ENCODE measurements at places on chromosomes 4 and X.

- DNase-seq, result peak; percentile 13
These were observed 622.1 kb downstream of the SPRY1 start for GRCh38 chr4:124018383-124019317.

DNA sequence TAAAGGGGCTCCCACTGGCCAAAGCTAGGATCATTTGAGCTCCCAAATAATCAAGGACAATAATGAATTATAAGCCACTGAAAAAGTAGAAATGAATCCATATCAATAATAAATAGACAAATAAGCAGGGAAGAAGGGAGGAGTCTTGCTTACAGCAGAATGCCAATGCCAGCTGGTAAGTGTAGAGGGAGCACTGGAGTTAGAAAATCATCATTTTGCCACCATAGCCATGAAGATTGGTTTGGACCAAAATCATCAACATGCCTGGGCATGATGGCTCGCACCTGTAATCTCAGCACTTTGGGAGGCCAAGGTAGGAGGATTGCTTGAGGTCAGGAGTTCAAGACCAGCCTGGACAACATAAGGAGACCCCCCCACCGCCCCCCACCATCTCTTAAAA is 20.4 kb upstream of the SH3KBP1 start:
- no peak for DNase-seq

DNA sequence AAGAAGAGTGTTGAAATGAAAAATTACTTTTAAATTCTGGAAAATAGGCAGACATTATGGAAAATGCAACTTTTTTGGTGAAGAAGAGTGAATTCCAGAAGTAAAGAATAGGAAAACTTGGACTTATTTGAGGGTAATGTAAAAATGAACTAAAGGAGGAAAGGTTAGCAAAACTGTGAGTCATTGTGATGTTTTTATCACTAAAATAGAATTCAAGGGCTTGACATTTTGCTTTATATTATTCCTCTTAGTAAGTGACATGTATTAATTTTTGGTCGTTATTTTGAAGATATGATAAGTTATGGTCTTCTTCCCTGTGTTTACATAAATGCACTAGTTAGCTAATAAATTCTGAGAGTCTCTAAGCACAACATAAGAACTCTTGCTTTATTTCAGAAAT is 390.9 kb downstream of the FAT4 start:
- no peak for DNase-seq

GRCh38 chr4:55758570-55758969 is 61.0 kb upstream of the EXOC1L start:
- no peak for DNase-seq

DNA sequence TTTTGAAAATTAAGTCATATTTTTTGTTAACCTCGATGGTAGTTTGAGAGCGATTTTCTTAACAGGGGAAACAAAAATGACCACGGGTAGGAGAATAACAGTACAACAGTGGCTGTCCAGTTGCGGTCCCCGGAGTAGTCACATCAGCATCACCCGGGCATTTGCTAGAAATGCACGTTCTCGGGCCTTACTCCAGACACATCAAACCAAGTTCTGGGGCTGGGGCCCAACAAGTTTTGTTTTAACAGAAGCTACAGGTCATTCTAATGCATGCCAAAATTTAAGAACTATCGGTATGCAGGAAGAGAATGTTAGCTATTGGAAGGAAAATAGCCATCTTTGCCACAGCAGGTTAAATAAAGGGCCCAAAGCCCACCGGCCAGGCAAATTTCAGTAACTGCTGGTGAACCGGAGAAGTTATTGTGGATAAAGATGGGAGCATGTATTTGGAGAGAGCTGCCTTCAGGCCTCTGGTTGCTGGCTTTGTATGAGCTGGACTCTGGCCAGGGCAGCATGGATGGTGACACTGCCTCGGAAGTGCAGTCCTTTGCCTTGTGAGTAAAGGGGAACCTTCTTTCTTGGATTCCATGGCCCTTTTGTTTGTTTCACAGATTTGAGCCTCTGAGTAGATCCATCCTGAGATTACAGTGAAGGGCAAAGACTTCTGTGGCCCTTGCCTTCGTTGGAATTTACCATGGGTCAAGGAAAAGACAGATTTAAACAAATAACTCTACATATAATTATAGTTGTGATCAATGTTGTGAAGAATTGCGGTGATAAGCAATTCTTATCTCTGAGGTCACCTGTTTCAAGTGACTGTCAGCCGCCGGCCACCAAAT is 62.1 kb downstream of the TBC1D14 start:
- no peak for DNase-seq

- DNase-seq, result no peak
These were observed 133.8 kb downstream of the SPRY1 start for GRCh38 chr4:123530357-123530756.

GRCh38 chr4:98659741-98660462 is 1.5 kb upstream of the TSPAN5 start:
- DNase-seq, result no peak

- DNase-seq, result no peak
These were observed 52.8 kb upstream of the POU4F2 start for GRCh38 chr4:146585761-146586333.

- no peak for DNase-seq
These were observed 30.9 kb downstream of the REELD1 start for GRCh38 chr4:146245246-146245645.

DNA sequence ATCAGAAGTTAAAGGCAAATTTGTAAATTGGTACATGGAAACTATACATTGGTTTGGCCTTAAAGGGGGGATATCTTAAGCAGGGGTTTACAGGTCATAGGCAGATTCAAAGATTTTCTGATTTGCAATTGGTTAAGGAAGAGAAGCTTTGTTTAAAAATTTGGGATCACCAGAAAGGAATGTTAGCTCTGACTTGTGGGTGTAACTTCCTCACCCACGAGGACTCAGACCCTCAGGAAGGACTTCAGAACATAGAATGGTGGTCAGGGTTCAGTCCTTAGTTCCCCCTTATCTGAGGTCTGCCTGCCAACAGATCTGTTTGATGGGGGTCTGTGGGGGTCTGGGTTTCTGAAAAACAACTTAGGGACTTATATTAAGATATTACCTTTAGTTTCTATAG is 427.4 kb upstream of the DIPK2B start:
- DNase-seq, result no peak

- no peak for DNase-seq
These were observed 1095.7 kb upstream of the TENM3 start for GRCh38 chr4:181147416-181147951.

DNA sequence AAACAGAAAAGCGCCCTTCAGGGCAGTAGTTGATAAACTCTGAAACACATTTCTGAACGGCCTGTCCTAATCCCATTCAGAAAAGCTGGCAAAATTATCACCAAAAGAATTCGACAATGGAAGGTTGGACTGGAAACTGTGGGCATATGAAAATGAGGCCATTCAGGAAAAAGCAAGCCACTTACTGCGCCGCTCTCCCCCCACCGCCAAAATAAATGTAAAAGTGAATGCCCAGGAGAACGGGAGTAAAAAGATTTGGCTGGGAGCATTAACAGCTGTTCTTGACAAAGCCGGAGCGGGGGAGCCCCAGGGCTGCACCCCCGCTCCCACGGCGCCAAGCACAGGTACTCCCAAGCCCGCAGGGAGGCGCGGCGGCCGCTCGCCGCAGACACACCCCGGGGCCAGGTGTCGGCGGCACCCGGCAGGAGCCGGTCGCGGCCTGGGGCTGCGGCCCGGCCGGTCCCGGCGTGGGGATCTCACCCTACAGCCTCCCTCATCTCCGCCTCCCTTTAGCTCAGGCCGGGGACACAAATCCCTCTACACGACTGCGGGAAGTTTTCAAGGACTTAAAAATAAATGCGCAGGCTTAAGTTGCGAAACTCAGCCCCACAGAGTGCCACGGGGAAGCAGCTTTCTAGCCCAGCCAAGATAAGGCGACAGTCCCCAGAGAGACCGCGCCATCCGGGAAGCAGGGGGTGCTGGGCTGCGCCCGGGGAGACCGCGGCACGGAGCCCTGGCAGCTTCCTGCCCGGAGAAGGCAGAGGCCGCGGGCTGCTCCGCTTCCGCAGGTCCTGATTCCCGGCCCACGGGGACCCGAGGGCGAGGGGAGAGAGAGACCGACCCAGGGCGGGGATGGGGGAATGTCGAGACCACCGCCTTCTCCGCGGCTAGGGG is 593 bp downstream of the SH3RF1 start:
- DNase-seq, result peak; percentile 60

GRCh38 chrX:107658660-107659059 is 30.4 kb downstream of the PRPS1 start:
- DNase-seq, result no peak

DNA sequence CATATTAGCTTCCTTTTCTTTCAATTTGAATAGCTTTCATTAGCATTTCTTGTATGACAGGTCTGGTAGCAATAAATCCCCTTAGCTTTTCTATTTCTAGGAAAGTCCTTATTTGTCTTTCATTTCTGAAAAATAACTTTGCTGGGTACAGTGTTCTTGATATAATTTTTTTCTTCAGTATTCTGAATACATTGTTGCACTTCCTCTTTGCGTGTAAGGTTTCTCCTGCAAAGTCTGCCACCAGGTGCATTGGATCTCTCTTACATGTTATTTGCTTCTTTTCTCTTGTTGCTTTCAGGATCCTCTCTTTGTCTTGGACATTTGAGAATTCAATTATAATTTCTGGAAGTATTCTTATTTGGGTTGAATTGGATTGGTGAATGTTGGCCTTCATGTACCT is 663.7 kb downstream of the GRXCR1 start:
- no peak for DNase-seq

GRCh38 chr4:117641519-117641918 is 392.8 kb upstream of the NDST3 start:
- DNase-seq, result no peak

GRCh38 chr4:185238215-185238681 is 28.9 kb downstream of the SNX25 start:
- DNase-seq, result no peak

GRCh38 chr4:75308049-75308448 is 206.2 kb downstream of the RCHY1 start:
- DNase-seq, result no peak

DNA sequence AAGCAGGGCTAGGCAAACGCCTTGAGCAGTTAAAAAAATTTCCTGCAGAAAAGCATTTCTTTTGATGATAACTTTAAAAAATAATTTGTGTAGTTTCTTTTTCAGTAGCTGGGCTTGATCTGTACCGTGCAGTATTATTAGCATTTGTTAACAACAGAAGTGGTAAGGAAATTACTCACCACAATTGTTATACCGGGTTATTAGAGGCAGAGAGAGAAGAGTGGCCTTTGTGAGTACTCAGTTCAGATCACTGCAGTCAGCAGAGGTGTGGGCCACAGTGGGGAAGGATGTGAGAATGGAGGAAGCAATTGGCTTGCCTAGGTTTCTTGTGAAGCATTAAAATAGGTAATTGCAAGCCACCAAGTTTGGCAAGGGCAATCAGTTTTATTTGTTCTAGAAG is 14.3 kb upstream of the IL21 start:
- DNase-seq, result no peak

DNA sequence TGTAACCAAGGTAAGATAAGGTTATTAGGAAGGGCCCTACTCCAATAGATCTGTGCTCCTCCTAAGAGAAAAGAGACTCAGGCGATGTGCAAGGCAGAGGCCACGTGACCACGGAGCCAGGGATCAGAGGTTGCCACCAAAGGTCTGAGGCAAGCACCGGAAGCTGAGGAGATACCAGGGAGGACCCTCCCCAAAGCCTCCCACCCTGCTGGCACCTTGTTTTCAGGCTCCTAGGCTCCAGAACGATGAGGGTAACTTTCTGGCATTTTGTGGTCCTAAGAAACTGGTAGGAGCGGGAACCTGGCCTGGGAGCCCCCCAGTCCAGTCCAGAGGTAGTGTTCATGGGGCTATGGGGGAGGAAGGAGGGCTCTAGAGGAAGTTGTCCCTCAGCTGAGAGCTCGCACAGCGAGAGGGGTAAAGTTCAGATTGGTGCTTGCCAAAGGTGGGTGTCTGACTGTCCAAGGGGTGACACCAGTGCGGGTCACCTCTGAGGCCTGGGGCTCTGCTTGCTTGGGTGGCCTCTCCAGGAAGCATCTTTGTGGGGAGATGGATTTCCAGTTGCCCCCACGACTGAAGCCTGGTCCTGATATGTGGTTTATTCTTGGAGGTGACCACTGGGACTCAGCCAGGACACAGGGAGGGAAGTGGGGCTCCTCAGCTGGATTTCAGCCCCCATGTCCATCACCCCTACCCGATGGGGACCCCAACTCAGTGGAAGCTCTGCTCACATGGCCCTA is 7.5 kb upstream of the LETM1 start:
- no peak for DNase-seq

DNA sequence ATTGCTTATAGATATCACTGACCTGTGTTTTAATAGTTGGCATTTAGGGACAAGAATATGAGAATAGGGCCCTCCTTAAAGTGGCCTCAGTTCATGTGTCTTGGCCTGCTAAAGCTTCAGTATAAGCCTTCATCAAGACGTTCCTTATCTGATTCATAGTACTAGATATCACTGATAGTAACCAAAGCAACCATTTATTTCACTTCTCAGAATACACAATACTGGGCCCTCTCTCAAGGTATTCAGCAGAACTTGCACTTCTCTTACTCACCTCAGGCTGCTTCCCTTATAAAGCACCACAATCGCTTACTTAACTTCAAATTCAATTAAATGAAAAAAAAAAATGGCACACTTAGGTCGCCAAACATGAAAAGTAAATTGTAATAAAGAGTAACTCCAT is 259.4 kb upstream of the PCDH7 start:
- no peak for DNase-seq

GRCh38 chr4:95363966-95364365 is 184.8 kb downstream of the UNC5C start:
- no peak for DNase-seq

DNA sequence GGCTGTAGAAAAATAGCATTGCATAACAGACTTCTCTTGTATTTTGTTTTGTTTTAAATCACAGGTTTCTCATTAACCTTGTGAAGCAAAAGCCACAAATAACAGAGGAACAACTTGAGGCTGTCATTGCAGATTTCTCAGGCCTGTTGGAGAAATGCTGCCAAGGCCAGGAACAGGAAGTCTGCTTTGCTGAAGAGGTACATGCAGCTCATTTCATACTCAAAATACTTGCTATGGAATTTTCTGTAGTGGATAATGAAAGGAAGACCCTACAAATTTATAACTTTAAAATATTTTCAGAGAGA is 17.6 kb downstream of the AFP start:
- no peak for DNase-seq

All from GM12892 (cell line).